ENCODE measurements at places on chromosomes 11 and 22.

DNA sequence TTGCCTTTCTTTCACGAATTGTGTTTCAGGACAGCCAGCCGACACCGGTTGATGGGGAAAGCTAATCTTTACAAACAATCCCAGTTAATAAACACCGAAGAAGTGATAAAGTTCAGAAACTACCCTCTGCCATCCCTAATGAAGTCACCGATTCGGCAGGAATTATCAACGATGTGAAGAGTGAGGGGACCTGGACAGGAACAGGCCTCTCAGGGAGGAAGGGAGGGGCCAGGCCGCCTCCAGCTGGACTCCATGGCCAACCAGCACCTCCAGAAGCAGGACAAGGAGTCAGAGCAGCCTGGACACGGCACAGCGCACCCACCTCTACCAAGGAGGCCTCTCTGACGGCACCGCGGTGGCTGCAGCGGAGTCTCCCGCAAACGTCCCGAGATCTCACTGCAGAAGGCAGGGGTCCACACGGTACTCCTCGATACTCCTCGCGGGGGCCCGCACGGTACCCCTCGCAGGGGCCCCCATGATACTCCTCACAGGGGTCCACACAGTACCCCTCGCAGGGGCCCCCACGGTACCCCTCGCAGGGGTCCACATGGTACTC, 3.9 kb downstream of the TOLLIP start:
- DNase-seq, result no peak

DNA sequence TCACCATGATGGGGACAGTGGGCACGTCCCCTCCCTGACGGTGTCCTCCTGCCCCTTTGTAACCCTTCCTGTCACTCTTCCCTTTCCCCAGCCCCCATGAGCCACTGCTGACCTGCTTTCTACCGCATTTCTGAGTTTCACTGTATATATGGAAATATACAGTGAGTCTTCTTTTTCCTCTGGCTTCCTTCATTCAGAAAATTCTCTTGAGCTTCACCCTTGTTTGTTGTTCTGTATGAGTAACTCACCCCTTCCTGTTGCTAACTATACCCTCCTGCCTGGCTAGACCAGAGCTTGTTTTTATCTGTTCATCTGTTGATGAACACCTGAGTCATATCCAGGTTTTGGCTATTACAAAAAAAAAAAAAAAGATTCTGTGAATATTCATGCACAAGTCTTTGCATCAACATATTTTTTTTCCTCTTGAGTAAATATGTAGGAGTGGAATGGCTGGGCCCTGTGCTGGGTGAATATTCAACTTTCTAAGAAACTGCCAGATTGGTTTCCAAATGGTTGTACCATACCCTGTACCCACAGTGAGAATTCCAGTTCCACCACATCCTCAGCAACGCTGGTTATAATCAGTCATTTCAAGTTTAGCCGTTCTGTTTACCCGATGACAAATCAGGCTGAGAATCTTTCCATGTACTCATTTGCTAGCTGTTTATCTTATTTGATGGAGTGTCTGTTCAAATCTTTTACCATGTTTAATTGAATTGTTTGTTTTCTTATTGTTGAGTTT, 62.0 kb downstream of the IGF2 start:
- no peak for DNase-seq

DNA sequence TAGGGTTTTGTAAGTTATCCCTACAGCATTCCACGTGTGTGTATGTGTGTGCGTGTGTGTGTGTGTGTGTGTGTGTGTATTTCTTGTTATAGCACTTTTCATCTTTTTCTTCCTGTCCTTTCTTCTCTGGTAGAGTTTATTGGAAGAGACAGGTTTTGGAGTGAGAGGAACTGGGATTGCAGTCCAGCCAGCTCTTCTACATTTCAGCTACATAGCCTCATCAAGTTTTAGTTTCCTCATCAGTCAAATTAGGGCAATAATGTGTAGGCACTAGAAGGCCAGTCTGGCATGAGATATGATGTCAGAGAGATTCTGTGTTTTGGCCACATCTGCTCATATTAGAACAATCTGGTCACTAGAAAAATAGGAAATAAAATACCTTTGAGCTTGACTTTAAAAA, 1283.5 kb upstream of the TENM4 start:
- DNase-seq, result no peak

DNA sequence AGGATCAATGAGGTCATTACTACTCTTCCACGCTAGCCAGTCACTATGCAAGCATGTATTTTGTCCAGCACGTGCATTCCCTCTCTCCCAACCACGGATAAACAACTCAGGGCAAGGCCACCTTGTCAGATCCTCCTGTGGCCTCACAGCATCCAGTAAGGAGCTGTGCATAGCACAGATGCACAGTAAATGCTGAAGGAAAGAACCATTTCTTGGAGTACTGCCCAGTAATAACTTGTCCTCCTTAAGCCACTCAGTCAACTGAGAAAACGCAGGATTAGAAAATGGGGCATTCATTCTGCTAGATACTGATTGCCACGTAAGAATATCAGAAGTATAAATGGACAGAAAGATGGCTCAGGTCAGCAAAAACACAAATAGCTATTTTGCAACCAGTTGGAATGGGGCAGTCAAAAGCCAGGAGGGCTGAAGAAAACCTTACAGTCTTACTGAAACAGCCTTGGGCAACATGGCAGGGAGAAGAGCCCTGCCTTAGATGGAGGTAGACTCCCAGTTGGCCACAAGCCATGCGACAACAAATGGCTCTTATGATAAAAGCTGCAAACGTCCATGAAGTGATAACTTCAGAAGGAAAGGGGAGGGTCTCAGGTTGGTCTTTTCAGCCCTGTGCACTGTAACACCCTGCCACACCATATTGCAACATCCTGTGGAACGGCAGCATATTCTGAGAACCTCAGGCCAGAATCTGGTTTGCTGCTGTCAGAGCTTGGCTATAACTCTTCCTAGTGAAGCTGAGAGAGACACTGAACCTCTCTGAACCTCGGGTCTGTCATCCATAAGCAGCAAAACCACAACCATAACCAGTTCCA, 23.0 kb downstream of the PC start:
- no peak for DNase-seq

GRCh38 chr11:120184371-120184945, 26.4 kb upstream of the OAF start:
- no peak for DNase-seq

GRCh38 chr11:70769521-70769920, 371.2 kb downstream of the CTTN start:
- DNase-seq, result no peak

DNA sequence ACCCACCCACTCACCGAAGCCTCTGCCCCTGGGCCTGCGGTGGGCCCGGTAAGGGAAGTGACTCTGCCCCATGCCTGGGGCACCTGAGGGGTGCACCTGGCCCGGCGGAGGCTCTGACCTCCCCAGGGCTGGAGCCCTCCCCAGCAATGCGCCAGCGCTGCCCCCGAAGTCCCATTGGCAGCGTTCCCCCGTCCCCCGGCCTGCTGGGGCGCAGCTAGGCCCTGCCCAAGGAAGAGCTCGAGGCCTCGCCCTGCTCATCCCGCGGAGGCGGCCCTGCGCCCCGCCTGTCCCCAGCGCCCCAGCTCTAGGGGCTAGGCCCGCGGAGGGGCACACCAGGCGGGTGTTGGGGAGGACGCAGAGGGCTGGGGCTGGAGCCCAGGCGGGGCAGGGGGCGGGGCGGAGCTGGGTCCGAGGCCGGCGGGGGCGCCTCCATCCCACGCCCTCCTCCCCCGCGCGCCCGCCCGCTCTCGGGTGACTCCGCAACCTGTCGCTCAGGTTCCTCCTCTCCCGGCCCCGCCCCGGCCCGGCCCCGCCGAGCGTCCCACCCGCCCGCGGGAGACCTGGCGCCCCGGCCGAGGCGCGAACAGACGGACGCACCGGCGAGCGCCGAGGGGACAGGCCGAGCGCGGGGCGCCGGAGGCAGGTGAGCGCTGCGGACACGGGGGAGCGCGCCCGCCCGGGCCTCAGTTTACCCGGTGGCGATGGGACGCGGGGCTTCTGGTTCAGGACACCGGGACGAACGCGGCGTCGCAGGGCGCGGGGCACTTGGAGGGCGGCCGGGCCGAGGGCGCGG, at the start of gene EPS8L2:
EPS8L2 (plus strand) TSS at position 586 of the 793 bp plus-strand sequence. CDS start 3,177 bp downstream, outside the sequence.
- DNase-seq, result peak; percentile 44

- DNase-seq, result no peak
These were observed 14.0 kb downstream of the ZDHHC24 start for GRCh38 chr11:66531841-66532240.

DNA sequence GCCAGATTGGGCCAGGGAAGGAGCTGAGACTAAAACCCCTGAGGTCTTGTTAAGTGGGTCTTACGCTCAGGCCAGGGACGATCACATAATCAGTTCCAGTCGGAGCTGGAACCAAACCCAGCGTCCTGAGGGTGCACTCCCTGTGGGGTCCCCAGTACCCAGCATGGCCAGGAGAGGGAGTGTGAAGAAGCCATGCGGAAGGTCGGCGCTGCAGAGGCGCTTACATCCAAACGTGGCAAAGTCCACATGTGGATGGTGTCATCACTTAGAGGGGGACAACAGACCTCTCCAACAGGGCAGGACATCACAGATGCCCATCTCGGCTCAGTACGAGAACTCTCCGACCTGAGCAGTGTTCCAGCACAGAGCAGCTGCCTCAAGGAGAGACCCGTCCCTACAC, 8.3 kb downstream of the ATP5MGL start:
- no peak for DNase-seq

- DNase-seq, result no peak
These were observed 265.3 kb downstream of the OPCML start for GRCh38 chr11:133266986-133267385.

- DNase-seq, result no peak
These were observed 1.8 kb upstream of the AMPD3 start for GRCh38 chr11:10453261-10453660.

- DNase-seq, result no peak
These were observed 25.8 kb downstream of the QSER1 start for GRCh38 chr11:32918427-32918826.

GRCh38 chr11:20844630-20845029, 175.2 kb downstream of the NELL1 start:
- DNase-seq, result no peak
